GM13977 (cell line): ENCODE measurements at places on chromosomes 4 and X.

DNA sequence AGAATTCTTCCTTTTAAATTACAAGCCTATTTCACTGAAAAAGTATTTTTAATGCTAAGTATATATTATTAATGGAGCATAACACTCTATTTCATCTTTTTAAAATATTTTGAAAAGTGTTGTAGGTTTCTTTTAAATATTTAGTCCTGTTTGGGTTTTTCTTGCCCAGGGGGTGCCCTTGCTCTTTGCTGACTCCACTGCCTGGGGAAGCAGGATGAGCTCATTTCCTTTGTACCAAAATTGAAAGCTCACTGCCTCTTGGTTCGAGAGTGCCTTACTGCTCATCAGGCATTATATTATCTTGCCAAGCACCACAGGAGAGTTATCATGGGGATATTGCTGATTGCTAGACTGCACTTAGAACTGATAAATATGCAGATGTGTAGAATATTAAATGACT, 819.2 kb downstream of the PCDH18 start:
- peak; percentile 5 for DNase-seq

GRCh38 chr4:150231107-150231770, 153.0 kb downstream of the DCLK2 start:
- no peak for DNase-seq

DNA sequence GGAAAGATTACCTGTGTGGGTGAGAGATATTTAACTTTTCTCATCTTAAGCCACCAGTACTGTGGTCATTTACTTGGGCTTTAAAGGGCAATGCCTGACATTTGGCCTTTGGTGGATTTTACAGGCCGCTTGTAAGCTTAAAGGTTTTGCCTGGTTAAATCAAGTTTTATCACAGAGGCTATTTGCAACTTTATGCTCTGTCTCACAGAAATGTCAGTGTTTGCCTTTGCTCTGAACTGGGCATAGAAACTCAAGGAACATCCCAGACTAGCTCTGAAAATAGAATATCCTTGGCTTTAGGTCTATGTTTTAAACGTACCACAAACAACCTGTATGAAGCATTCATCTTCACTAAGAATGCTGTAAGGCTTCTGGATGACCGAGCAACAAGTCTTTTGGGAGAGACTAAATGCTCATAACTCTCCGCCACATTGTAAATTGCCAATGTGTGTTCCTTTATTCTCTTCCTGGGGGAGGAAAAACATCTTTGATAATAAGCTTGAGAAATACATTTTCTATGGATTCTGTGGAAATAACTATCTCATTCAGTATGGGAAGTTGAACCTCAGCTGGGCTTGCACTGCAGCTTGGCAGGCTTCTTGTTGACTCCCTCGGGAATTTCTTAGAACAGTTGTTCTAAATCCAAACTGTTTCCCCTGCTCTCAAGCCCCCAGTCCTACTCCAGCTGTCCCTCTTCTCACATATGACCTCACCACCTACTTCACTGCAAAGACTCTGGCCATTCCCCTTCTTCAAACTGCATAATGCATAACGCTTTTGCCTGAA, 105.8 kb upstream of the WDR44 start:
- DNase-seq: no peak

DNA sequence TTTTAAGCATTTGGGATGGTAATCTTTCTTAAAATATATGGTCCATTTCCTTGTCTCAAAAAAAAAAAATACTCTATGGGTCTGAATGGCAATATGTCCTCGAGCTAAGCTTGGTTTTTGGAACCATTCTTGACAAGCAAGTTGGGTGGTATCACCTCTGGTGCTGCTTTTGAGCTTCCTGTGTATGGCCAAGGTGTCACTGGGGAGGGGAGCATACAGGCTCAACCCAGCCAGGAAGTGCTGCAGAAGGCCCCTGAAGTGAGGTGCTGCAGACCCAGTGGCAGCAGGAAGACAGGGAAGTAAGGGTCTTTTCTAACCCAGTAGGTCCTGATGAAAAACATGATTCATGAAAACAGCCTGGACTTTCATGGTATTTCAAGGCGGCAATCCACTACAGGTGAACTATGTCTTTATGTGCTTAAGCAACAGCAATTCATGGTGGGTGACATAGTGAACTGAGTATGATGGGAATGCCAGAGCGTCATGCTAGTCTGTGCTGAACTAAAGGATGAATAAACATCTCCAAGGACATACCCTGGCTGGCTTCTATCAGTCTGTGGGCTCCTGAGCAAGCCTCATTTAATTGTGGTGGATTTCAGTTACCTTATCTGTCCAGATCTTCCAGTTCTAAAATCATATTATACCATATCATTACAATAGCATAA, 15.1 kb downstream of the TRAPPC2 start:
- DNase-seq: no peak

DNA sequence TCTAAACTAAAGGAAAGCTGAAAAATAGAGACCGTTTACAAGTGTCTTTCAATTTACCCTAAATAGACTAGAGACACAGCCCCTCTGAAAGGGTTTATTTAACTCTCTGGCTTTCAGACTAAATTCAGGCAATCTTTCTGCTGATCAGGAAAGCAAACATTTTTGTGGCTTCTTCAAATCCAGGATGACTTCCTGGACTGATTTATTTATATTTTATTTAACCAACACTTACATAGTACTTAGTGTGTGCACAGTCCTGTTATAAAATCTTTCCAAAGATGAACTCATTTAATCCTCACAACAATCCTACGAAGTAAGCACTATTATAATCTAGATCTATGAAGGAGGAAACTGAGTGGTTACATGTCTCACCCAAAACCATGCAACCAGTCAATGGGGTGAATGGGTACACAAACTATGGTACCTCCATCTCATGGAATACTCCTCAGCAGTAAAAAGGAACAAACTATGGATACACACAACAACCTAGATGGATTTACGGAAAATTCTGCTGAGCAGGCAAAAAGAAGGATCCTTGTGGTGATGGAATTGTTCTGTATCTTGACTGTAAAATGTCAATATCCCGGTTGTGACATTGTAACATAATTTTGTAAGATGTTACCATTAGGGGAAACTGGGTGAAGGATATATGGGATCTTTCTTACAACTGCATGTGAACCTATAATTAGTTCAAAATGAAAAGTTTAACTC, 64.1 kb upstream of the MAMLD1 start:
- no peak for DNase-seq

DNA sequence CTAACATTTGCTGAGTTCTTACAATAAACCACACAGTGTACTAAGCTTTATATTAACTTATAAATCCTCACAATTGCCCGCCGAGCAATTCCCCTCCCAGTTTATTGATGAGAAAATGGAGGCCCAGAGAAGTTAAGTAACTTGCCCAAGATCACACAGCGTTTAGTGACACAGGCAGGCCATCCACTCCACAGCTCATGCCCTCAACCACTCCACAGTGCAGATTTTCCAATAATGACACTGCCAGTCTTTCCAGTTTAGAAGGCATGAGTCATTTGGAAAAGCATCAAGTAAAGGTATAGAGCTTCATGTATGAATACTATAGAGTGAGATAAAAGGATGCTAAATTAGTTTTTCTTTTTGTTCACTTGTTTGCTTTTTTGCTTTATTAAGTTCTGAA, 208.5 kb downstream of the CAMK2D start:
- DNase-seq: no peak

DNA sequence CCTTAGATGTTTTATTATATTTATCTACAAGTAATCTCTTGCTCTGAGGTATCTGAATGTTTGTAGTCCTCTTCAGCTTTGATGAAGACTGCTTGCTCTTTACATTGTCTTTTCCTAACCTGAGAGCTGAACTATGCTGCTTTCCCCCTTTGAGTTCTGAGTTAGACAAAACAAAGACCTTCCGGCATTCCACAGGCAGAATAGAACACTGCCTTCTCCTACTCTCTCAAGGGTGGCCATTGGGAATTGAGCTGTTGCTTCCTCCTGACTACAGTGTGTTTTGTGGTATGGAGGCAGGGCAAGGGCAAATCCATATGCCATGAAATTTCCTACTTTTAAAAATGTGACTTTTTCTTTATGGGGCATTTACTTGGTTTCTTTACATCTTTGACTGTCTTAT, 841.0 kb downstream of the FAM133A start:
- no peak for DNase-seq

GRCh38 chrX:71439896-71440295, 73.7 kb downstream of the TAF1 start:
- no peak for DNase-seq

DNA sequence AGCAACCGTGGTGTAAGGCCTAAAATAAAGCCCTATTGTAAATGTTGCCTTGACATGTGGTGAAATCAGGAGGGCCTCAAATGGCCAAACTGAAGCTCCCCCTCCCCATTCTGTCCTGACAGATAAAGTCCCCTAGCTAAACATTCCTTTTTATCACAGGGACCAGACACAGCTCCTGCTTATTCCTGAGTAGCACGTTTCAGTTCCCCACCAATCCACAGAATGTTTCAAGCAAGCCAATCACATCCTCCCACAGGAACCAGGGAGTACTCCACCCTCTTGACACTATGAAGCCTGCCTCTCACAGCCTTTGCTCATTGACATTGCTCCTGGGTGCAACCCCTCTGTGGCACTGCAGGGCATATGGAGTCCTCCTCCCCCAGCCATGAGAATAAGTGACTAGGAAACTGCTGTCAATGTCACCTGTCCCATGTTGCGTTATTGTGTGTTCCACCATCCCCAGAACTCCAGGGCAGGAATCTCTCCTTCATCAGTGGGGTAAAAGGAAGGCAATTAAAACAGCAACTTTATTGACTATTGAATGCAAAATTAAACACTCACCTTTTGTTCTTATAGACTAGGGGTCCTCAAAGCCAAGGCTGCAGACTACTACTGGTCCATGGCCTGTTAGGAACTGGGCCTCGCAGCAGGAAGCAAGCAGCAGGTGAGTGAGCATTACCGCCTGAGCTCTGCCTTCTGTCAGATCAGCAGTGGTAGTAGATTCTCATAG, 128.1 kb downstream of the COL25A1 start:
- no peak for DNase-seq

GRCh38 chrX:16771483-16772398, 14.5 kb upstream of the TXLNG start:
- DNase-seq: no peak

DNA sequence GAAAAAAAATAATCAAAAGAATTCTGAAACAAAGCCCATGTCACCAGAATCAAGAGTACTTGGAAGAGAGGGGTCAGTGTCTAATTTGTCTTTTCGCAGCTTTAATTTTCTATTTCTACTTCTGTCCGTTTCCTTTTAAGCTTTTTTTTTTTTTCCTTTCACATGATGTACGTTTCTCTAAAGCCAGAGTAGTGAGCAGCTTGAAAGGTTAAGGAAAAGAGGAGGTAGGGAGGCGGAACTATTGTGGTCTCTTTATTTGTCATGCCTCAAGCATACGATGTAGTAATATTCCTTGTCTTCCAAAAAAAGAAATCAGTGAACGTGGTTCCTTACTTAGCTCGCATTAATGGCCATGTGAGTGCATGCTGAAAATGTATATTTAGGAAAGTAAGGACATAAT, 311.5 kb downstream of the TENM3 start:
- DNase-seq: no peak
